Caudate nucleus (tissue), 63 donors: ENCODE measurements at places on chromosomes 1 and 21.

- peak; percentile 39 for DNase-seq
These were observed 9.7 kb downstream of the MACF1 start for GRCh38 chr1:39214021-39214713.

GRCh38 chr21:36178349-36178748 lies 21.7 kb downstream of the DOP1B start:
- DNase-seq, result no peak

DNA sequence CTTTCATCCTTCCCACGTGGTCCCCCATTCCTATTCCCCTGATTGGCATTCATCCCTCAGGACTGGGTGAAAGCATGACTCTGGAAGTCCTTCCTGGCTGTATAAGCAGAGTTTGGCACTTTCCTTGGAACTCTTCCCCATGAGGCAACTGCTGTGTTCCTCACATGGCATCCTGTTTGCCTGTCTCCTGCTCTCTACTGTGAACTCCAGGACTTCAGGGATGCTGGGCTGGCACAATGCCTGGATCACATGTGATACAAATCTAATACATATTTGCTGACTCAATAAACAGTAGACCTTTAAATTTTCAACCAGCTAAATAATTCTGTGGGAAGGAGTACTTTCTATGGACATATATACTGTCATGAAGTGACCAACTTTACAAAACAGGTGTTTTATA lies 46.8 kb upstream of the EDEM3 start:
- no peak for DNase-seq

- DNase-seq, result no peak
These were observed 132.2 kb downstream of the NTMT2 start for GRCh38 chr1:170277985-170278384.

- no peak for DNase-seq
These were observed 30.7 kb upstream of the TARBP1 start for GRCh38 chr1:234509457-234510328.

GRCh38 chr21:31869750-31870149 lies 3.1 kb upstream of the HUNK start:
- no peak for DNase-seq

GRCh38 chr1:31647106-31647505 lies 2.4 kb upstream of the PEF1 start:
- no peak for DNase-seq

DNA sequence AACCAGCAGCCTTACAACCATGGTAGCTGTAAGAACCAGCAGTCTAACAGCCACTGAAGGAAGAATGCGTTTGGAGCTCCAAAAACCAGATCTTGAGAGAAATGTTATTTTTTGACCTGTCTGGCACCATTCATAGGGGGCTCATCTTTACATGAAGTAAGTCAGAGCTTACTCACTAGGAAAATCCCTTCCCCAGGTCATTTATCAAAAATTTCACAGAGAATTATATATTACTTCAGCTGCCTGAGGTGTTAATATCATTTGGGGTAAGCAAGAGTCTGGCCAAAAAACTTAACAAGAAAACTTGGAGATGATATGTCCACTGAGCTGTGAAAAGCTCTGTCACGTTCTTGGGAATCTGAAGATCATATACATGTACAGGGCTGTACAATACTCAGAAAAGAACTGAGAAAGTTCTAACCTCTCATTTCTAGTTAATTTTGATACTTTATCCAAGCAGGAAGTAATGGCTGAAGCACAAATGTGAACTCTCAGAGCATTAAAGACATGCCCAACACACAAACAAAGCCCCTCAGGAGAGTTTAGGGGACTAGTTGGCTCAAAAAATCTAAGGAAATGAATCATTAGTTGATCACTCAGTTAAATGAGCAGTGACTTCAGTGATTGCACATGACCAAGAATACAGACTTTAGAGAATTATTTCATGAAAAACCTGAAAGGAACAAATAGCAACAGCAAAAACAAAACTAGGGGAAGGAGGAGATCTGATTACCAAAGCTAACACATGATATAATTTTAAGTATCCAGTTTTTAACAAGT lies 681.1 kb downstream of the LTN1 start:
- no peak for DNase-seq

DNA sequence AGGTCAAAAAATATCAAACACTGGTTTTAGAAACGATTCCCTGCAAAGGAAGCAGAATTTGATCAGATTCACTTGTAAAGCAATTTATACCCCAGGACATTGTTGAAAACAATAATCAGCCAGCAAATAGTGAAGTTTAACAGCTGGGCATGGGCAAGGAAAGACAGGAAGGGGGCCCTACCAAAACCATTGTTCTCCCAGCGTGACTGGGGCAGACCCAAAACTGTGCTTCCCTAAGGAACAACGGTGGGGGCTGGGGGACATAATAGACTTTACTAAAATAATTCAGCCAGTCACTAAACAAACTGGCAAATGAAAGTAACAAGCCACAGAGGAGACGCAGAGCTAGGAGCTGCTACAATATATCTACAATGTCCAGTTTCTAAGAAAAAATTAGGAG lies 100.2 kb downstream of the AHCTF1 start:
- DNase-seq, result no peak

DNA sequence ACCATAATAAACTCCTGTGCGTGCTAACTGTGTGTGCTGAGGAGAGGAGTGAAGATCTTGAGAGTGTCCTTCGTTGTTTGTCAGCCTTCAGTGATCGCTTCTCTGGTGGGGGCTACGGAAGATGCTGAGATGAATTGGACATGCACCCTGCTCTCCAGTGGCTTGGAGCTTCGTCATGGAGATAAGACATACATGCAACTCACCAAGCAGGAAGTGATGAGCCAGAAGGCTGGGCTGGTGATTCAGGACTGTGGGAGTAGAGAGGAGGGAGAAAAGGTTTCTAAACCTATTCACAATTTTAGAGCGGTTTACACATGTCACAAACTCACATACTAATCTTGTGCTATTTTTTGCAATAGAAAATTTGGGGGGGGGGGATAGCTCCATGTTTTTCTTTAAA lies 128.9 kb upstream of the ADAR start:
- no peak for DNase-seq

DNA sequence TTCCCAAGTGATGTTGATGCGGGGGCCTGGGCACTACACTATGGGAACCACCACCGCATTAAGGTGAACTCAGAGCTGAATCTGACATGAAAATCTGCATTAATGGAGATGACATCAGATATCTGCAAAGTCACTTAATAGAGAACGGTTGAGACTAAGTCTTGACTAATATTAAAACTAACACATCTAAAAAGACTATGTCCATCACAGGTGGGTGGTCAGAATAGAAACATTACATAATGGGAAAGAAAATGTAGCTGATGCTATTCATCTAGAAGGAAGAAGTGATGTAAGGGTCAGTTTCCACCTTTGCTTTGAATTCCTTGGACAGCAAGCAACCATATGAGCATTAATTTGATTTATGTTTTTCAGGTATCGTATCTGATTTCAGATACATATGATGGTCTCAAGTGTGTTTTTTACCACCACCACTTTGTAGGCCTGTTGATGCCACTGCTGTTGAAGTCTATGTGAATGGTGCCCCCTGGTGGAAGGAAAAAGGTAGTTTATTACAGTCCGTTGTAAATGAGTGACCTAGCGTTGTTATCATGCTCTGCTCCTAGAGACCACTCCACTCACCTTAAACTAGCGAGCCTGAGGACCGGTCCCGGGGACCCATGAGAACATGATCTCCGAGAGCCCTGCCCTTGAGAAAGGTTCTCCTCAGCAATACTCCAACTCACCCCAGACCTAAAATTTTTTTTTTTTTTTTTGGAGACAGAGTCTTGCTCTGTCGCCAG lies 73.5 kb downstream of the BACH1 start:
- no peak for DNase-seq

DNA sequence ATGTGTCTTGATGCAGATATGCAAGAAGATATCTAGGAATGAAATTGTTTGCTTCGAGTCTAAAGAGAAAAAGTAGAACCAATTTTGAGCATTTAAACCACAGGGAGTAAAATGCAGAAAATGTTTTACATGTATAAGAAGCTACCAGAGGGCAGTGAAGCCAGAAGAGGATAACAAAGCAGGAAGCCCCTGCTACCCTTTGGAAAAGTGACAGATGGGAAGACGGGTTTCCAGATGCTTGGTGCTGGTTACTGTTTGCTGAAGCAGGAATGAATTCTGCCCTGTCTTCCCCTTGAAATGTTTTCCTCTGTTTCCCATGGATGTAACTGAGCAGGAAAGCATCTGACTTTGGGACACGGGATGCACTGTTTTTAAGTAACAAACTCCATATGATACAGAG lies 822.2 kb downstream of the MRPL39 start:
- DNase-seq, result no peak

GRCh38 chr1:14875524-14876509 lies 277.3 kb downstream of the KAZN start:
- no peak for DNase-seq

DNA sequence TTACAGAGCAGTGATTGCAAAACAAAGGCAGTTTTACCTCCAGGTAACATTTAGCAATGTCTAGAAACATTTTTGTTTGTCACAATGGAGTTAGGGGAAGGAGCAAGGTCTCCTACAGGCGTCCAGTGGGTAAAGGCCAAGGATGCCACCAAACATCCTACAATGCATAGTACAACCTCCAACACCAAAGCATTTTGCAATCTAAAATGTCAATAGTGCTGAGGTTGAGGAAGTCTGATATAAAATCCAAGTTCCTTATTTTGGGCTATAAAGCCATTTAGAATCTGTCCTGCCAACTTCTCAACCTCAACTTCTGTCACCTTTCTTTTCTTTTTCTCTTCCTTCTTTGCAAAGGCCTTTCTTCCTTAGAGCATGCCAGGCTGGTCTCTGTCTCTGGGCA lies 111.2 kb downstream of the FASLG start:
- DNase-seq, result no peak
